ENCODE measurements at places on chromosomes 6 and 20. TPM values are rescaled to one million over a fixed set of nuclear protein-coding genes. Genes with fewer than 3 reads are reported as not detected.

Gene OR5V1
- not detected for total RNA-seq

Gene SLPI
- not detected for total RNA-seq

DNA sequence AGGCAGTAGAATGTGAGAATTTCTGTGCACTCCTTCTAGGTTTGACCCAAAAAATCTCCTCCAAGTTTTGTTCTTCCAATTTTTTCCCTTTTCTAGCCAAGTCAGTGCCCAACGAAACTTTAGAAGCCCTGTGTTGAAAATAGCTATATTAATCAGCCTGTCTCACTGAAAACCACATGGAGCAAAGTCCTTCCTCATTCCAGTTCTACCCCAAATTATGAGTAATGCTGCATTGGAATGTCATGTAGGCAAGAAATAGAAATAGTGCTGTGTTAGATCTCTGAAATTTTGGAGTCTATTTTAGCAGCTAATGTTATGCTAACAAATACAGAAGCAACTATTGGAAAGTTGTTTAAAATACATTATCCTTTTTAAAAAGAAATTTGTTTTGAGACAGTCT, 725.5 kb downstream of the TBC1D32 start:
- no peaks in the 10 kb centered on the region for H3K27me3 ChIP-seq
- H3K4me3 ChIP-seq, result no peak overlapping the region
- no peaks in the 10 kb centered on the region for H3K4me1 ChIP-seq
- no peak overlapping the region for H3K27ac ChIP-seq
- no peaks in the 10 kb centered on the region for H3K36me3 ChIP-seq
- DNase-seq, result no peak

GRCh38 chr6:82571455-82571854, 207.8 kb downstream of the TPBG start:
- H3K27ac ChIP-seq, result no peak overlapping the region
- no peak for DNase-seq
- H3K4me1 ChIP-seq, result no peaks in the 10 kb centered on the region
- H3K36me3 ChIP-seq, result no peaks in the 10 kb centered on the region
- H3K27me3 ChIP-seq, result peaks cover 11% of the 10 kb centered on the region

DNA sequence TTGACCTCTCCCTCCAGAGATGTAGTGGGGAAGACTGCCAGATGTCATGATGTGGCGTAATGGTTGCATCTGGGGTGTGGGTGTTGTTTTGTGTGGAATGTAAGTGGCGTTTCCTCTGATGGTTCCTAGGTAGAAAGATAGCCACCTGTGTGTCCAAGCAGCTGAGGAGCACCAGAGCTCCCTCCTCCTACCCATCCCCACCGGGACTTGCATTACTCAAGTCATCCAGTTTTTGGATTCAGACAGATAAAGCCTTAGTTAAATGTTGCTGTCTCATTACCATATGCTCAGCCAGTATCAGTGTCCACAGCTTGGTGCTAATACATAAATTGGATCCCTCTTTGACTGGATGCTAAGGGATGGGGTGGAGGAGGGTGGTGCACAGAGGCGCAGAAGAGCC, 282.3 kb downstream of the TBC1D7 start:
- no peak overlapping the region for H3K27ac ChIP-seq
- no peaks in the 10 kb centered on the region for H3K4me1 ChIP-seq
- H3K36me3 ChIP-seq, result no peaks in the 10 kb centered on the region
- H3K4me3 ChIP-seq, result no peak overlapping the region
- DNase-seq, result no peak
- H3K27me3 ChIP-seq, result no peaks in the 10 kb centered on the region

DNA sequence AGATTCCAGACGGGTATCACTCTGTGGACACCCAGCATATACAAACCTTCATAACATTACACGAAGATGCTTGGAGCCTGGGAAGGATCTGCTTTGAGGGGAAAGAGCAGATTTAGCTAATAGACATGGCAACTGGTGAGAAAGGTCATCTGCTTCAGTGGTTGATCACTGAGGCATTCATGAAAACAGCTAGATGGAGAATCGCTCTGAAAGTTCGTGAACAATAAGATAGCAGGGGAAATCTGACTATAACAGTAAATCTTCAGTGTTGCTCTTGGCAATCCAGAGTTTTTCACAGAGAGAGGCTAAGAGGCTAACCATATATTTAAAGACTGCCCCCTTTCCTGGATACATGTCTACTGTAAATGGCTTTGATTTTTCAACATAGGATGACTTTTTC, 245.3 kb downstream of the FARS2 start:
- H3K27me3 ChIP-seq, result no peaks in the 10 kb centered on the region
- no peak overlapping the region for H3K4me3 ChIP-seq
- no peaks in the 10 kb centered on the region for H3K4me1 ChIP-seq
- H3K36me3 ChIP-seq, result no peaks in the 10 kb centered on the region
- no peak for DNase-seq

Data from IMR-90 (cell line).